ENCODE measurements at places on chromosomes 11 and 22.

DNA sequence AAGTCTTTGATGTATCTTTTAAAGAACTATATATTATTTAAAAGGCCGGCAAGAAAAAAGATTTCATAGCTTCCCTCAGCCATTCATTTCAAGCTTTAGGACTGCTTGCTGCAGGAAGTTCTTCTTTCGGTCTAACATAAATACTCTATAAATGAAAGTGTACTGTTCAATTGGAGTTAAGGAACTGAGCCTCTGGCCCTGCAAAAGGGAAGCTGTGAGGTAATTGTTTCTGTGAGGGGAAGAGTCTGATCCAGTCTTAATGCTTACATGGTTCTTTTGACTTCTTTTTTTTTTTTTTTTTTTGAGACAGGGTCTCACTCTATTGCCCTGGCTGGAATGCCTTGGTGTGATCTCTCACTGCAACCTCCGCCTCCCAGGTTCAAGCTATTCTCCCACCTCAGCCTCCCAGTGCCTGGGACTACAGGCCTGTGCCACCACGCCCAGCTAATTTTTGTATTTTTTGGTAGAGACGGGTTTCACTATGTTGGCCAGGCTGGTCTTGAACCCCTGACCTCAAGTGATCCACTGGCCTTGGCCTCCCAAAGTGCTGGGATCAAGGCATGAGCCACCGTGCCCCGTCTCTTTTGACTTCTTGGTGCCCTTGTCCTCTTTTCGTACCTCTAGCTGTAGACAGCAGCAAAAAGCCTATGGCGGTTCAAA, 4.7 kb upstream of the TRIM29 start:
- DNase-seq: no peak

DNA sequence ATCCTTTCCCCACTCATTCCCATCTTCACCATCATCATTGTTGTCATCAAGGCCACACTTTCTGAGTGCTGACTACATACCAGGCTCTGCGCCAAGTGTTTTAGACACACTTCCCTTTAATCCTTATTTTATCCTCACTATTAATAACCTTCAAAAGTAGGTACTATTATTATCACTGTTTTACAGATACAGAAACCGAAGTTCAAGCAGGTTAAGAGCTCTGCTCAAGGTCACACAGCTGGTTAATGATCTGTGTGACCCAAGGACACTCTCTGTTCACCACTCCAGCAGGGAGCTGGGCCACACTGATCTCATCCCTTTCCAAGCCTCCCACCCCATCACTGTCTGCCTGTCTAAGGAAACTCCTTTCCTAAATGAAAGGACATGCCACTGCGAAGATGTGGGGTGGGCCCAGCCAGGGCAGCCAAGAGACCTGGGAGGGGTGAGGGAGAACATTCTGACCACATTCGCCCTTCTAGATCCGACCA, 17.2 kb upstream of the TSKU start:
- no peak for DNase-seq

- no peak for DNase-seq
Observed at GRCh38 chr11:130462931-130463330, 14.5 kb downstream of the ADAMTS15 start.

DNA sequence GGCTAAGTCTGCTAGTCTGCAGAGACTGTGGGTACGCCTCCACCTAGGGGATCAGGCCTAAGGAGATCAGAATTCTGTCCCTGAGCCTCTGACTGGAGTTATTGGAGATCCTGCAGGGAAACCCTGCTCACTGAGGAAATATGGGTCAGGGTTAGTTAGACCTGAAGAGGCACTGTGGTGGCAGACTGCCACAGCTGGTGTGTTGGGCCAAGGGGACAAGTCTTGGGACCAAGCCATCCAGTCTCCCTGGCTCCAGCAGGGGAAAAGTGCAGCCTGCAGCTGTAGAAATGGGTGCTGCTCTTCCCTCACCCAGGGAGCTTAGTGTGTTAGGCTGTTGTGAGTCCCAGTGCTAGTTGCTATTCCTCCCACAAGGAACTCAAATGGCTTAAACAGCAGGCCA, 334.8 kb upstream of the LARGE1 start:
- DNase-seq: no peak

DNA sequence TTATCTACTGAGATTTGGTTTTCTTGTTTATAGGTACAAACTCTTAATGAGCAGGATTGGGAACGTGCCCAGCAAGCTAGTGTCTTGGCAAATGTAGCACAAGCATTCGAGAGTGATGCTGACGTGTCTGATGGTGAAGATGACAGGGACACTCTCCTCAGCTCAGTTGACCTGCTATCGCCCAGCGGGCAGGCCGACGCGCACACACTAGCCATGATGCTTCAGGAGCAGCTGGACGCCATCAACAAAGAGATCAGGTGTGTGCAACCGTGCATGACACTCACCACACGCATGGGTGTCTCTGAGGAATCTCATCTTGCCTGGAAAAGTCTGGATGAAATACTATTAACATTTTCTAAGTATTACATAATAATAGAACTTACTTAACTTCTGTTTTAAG, 54.7 kb upstream of the CTTN start:
- DNase-seq: no peak

GRCh38 chr11:11347592-11347991, 5.5 kb downstream of the CSNK2A3 start:
- no peak for DNase-seq

DNA sequence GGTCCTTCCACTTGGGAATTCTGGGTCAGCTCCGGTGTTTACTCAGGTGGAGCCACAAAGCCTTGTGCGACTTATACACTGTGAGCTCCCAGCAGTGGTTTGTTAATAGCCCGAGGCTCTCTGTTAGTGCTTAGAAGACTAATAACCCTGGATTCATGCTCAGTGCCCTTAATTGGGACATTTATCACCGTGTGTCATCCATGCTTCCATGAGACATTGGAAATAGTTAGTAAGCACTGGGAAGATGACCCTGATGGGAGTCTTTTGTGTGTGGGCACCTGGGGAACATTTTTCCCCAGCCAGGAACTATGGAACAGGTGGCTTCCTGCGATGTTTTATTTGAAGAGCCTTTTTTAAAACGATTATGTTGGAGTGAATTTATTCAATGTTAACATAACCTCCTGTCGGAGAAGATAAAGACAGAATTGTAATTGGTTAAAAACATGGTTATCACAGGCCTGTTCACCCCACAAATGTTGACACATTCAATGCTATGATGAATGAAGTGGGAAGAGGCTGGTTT, 188.9 kb downstream of the MYO18B start:
- no peak for DNase-seq

DNA sequence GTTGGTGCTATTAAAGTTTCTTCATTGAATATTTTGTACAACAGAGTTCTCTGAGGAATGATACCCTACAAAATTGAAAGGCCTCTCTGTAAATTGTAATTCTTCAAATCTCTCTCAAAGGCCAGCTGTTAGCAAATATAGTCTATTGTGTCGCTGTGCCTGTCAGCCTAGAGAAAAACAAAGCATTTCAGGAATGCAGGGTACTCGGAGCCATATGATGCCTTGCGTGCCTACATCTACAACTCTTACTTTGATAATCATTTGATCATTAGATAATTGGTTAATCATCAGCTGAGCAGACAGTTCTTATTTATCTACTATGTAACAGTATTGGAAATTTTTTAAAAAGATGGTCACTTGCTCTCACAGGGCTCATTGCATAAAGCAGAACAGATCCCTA, 67.3 kb downstream of the RNF169 start:
- DNase-seq: no peak

DNA sequence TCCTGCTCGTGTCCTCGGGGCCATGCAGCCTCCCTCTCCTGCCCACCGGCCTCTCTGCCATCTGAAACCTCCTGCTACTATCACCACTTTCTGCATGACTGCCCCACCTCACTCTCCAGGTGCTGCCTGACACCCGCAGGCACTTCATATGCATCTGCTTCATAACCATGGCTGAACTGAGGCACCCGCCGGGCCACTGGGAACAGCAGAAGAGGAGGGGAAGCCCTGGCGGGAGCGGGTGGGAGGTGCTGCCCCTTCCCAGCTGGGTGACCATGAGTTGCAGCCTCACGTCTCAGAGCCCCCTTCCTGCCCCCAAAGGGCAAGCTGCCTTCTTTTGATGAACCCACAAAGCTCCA, 21.7 kb upstream of the PICK1 start:
- DNase-seq: no peak

- DNase-seq: no peak
Observed at GRCh38 chr11:117083011-117083935, 15.0 kb downstream of the SIK3 start.

DNA sequence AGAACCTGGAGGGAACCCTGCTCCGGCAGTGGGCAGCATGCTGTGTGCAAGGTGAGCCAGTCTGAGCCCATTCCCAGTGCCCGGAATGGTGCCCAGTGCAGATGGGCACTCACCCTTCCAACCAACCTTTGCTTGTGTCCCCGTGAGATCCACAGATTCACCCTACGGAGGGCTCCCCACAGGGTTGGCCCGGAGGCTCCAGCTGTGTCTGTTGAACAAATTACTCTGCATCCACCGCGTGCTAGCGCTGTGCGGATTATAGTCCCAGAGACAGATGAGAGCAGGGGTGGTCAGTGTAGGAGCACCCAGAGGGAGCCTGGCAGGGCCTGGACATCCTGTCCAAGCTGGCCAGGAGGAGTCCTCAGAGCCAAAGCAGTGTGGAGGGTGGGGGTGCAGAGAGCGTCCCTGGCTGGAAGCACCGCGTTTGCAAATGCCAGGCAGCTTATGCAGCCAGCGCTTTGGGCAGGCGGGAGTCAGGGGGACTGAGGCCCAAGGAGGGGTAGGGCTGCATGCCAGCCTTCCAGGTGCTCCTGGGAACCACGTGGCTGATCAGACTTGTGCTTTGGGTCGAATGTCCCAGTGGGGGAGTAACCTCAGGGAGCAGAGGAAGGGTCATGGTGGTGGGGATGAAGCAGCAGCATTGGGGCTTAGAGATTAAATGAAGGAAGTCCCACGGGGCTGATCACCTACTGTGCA, 80.5 kb downstream of the KCNQ1 start:
- no peak for DNase-seq

DNA sequence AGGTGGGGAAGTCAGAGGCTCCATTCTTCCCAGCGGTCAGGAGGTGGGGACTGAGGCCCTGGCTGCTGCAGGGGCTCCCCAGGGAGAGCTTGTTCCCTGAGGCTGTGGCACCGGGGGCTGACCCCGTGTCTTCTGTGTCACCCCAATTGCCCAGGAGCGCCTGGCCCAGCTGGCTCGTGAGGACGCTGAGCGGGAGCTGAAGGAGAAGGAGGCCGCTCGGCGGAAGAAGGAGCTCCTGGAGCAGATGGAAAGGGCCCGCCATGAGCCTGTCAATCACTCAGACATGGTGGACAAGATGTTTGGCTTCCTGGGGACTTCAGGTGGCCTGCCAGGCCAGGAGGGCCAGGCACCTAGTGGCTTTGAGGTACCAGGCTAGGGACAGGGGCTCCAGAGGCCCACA, 53.2 kb downstream of the MYO7A start:
- no peak for DNase-seq

- no peak for DNase-seq
Observed at GRCh38 chr11:9977554-9977953, 313.7 kb downstream of the SWAP70 start.

DNA sequence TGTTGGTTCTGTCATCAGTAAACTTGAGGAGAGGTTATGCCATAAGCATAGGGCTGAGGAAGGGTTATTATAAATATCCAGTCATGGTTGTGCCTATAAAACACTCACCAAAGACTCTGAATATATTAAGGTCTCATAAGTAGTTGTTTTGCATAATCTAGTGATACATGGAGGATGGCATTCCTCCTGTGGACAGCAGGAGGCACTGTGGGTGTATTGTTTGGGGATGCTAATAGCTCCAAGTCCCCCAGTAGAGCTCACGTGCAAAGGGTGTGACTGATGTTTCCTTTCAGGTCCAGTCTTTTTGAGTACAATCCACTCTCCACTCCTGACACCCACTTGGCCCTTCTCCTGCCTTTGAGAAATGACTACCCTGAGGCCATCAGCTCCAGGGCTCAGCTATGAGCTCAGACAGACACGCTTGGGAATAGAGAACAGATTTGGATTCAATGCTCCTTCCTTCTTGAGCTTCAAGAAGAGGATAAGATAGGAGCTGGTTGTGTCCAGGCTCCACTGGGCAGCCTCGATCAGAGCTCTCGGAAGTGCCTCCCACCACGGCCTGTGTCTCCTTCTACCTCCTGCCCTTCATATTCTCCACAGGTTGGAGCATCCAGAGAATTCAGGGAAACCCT, 85.2 kb upstream of the IGLL5 start:
- peak; percentile 55 for DNase-seq

- DNase-seq: no peak
Observed at GRCh38 chr11:122085264-122085663, 30.8 kb downstream of the BLID start.

- DNase-seq: no peak
Observed at GRCh38 chr22:37254867-37255233, 10.8 kb upstream of the RAC2 start.

GRCh38 chr11:72814286-72815109, at the start of gene ATG16L2:
ATG16L2 (plus strand) TSS chr11:72814411; CDS start chr11:72814446, 35 bp downstream.
- peak; percentile 87 for DNase-seq

DNA sequence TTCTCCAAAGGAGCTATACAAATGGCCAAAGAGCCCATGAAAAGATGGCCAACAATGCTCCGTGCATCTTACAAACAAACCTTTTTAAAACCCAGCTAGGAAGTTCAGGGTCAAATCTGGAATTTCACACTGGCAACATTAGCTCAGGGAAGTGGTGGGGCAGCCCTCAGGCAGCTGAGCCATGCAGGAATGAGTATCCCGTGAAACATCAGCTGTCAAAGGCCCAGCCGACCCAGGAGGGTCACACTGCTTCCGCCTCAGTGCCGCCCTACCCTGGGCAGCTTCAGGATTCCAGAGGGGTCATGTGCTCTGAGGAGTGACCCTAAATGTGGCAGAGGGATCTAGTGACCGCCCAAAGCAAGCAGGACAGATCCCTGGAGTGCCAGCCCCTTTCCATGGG, 73.4 kb downstream of the LINC01488 start:
- DNase-seq: no peak

DNA sequence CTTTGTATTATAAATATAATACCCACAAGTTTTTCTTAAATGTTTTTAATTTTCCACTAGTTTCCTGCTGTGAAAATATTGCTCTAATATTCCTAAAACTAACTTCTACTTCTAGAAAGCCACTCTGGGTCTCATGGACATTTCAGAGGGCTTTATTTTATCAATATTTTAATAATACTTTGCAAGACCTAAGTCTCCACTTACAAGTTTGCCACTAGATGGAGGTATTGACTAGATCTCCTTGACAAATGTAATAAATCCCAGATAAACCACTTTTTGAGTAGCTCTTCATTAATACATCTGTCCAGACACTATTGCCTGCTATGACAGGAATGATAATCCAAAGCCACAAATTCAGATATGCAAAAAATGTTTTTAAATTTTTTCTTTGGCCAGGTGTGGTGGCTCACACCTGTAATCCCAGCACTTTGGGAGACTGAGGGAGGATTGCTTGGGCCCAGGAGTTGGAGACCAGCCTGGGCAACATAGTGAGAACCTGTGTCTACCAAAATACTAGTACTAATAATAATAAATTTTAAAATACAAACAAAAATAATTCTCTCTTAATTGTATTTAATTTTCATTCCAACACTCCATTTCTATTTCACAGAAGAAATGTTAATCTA, 3.5 kb upstream of the ACAT1 start:
- DNase-seq: peak; percentile 26

- no peak for DNase-seq
Observed at GRCh38 chr11:127679816-127680545, 679.4 kb upstream of the KIRREL3 start.

Measured in HEK293T (cell line).